Gastrocnemius medialis (tissue), 4 donors: ENCODE measurements at places on chromosomes 7 and 10.

DNA sequence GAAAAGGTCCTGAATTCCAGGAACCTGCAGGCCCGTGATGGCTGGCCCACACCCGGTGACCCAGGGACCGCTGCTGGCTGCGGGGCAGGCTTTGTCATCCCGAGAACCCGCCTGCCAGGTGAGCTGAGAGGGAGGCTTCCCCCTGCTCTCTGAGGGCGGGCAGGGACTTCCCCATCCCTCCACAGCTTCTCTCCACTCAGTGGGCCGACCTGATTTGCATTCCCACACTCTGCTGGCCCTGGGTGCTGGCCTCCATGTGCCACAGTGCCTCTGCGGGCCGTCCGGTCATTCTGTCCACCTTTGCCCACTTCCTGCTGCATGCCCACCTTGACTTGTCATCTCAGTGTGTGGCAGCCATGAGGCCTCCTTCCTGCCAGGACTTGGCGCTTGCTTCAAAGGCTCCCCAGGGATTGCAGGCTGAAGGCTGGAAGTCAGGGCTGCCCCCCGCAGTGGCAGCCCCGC is 35.3 kb downstream of the PALD1 start:
- H3K27me3 ChIP-seq = no peaks in the 10 kb centered on the region
- H3K36me3 ChIP-seq = no peaks in the 10 kb centered on the region
- no peak for DNase-seq
- H3K27ac ChIP-seq = no peak overlapping the region

DNA sequence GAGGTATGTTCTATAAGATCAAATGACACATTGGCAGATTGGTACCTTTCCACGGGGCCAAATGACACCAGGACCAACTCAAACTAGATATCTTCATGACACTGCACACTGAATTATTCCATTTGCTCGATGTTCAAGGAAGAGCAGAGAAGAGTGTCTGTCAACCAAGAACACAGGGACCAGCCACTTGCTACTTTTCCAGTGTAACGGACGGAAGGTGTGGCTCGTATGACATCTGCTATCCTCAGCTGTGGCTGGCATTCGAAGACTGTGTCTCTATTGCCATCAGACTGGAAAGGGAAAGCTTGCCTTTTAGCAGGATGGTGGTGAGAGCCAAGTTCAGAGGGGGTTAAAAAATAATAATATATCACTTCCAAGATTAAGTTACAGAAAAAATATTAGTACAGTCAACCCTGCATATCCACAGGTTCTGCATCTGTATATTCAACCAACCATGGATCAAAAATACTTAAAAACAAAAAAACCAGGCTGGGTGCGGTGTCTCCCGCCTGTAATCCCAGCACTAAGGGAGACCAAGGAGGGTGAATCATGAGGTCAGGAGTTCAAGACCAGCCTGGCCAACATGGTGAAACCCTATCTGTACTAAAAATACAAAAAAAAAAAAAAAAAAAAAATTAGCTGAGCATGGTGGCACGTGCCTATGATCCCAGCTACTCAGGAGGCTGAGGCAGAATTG is 237.1 kb downstream of the PRPF18 start:
- no peak overlapping the region for H3K27ac ChIP-seq
- no peak overlapping the region for H3K4me3 ChIP-seq

- peaks cover 61% of the 10 kb centered on the region for H3K36me3 ChIP-seq
- no peak for DNase-seq
- H3K27ac ChIP-seq = no peak overlapping the region
- no peaks in the 10 kb centered on the region for H3K27me3 ChIP-seq
- no peaks in the 10 kb centered on the region for H3K4me1 ChIP-seq
Measured at GRCh38 chr7:75018570-75019364, 54.3 kb downstream of the CASTOR2 start.

DNA sequence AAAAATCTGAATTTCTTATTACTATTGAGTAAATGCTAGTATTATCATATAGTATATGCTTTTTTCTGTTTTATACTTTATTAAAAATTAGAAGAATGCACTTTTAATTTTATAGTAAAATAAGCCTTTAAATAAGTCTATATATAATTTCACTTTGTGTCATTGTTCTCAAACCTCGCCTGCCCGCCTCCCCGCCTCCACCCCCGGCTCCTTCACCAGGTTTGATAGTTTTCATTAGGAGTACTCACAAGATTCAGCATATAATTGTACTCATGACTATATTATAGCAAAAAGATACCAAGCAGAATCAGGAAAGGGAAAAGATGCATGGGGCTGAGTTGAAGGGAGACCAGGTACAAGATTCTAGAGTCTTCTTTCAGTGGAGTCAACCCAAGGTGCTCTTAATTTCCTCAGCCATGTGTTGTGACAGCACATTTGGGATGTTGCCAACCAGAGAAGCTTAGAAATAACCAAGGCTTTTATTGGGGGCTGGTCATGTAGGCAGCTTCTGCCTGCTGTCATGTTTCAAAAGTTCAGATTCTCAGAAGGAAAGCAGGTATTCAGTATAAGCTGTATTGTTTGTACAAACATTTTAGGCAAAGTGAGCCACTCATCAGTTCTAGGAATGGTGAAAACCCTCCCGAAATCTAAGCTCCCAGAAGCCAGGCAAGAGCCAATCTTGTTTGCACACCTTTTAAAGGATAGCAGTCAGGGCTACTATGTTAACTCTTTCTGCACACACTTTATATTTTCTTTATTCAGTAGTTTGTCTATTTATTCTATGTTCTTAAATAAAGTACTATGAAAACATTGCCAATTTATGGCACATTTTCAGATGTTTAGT is 12.3 kb downstream of the NHLRC2 start:
- no peak for DNase-seq
- H3K4me1 ChIP-seq = peaks cover 12% of the 10 kb centered on the region
- no peak overlapping the region for H3K27ac ChIP-seq
- H3K4me3 ChIP-seq = no peak overlapping the region
- H3K36me3 ChIP-seq = no peaks in the 10 kb centered on the region

DNA sequence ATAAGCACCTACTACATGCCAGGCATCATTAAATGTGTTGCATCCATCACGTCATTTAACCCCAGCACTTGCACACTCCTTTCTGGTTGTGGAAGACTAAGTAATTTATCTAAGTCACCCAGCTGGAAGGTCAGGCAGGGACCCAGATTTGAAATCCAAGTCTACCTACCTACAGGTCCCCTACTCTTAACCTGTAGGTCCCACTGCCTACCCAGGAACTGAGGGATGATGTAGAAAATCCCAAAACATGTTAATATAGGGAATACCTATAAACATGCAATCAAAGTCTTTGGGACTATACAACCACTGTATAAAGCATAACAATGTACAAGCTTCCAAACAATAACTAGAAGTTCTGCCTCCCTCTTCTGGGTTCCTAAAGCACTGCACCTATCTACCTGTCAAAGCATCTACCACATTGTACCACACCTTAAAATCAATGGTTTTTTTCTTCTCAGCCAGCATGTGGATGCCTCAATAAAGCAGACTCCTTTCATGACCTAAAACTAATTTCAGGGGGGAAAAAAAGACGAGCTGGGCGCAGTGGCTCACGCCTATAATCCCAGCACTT is 5.6 kb downstream of the IL6 start:
- DNase-seq = no peak
- no peaks in the 10 kb centered on the region for H3K36me3 ChIP-seq

- H3K27me3 ChIP-seq = no peaks in the 10 kb centered on the region
- no peaks in the 10 kb centered on the region for H3K4me1 ChIP-seq
- peak; percentile 45 for DNase-seq
- no peaks in the 10 kb centered on the region for H3K36me3 ChIP-seq
- no peak overlapping the region for H3K4me3 ChIP-seq
Measured at GRCh38 chr10:89029785-89030437, 39.3 kb downstream of the FAS start.
